Esophagus squamous epithelium (tissue), 5 donors: ENCODE measurements at places on chromosomes 6 and 20.

- no peak for DNase-seq
Measured at GRCh38 chr6:63245909-63246308, 34.6 kb downstream of the FKBP1C start.

DNA sequence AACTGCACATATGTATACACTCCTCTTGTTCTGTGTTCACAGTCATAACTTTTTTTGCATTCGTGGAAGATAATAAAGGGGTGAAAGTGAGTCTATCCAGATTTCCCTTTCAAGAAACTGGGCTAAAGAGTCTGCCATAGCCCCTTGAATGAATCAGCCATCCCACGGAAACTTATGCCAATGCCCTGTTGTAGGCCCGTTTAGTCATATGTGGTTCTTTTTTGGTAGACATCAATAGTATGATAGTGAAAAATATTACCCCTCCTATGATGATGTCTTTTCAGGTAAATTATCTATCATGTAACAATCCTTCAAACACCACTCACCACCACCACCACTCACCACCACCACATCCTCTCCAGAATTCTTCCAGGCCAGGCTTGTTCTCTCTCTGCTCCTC lies 99.9 kb upstream of the MYLIP start:
- no peak for DNase-seq

DNA sequence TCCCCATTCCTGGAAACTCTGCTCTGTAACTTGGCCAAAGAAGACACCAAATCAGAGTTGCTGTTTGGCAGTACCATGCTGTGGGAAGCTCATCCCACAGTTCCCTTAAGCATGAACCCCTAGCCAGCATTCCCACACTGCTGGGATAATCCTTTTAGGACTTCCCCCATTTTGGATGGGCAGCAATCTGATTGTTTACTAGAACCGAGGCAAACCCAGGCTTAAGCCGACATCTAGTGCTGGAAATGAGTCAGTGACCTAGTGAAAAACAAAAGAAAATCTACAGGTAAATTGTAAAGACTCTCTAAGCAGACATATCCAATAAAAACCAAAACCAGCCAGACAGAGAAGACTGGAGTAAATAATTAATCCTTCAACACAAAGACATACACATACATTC lies 5.2 kb downstream of the DNAH8 start:
- no peak for DNase-seq

- DNase-seq = no peak
Measured at GRCh38 chr6:96777113-96777512, 60.2 kb downstream of the GPR63 start.

DNA sequence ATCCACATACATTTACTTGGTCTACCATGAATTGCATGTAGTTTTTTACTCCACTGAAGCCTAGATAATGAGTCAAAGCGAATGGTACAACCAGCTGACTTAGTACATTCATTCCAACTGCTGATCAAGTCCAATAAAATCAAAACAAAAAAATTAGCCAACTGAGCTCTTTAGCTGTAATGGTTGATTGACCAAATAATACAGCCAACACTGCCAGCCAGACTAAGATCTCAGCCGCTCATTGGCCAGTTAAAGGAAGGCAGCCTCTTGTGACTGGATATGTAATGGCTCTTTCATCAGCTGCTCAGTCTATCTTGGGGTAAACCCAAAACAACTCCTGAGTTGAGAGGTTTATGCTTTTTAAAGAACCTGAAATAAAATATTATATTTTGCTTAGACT lies 204.3 kb upstream of the RSPO3 start:
- no peak for DNase-seq

GRCh38 chr20:47273591-47274235 lies 82.8 kb downstream of the ZMYND8 start:
- no peak for DNase-seq

- no peak for DNase-seq
Measured at GRCh38 chr6:7222197-7222596, 90.8 kb downstream of the SSR1 start.

DNA sequence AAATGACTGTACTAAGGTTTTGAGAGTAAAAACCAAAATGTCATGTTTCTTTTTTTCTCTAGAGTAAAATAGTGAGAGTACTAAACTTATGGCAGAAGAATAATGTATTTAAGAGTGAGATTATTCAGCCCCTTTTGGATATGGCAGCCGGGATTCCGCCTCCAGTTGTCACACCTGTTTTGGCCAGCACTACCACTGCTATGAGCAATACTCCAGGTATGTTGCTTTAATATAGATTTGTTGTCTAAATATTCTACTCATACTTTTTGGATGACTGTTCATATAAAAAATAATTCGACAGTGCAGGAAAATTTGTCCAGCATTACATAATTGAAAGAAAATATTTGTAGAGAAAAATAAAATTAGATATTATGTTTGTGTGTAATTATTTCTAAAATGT lies 59.5 kb downstream of the SCAF8 start:
- no peak for DNase-seq

GRCh38 chr20:10668677-10669368 lies 5.0 kb downstream of the JAG1 start:
- no peak for DNase-seq

GRCh38 chr20:52168116-52168515 lies 23.5 kb downstream of the ZFP64 start:
- DNase-seq = no peak

DNA sequence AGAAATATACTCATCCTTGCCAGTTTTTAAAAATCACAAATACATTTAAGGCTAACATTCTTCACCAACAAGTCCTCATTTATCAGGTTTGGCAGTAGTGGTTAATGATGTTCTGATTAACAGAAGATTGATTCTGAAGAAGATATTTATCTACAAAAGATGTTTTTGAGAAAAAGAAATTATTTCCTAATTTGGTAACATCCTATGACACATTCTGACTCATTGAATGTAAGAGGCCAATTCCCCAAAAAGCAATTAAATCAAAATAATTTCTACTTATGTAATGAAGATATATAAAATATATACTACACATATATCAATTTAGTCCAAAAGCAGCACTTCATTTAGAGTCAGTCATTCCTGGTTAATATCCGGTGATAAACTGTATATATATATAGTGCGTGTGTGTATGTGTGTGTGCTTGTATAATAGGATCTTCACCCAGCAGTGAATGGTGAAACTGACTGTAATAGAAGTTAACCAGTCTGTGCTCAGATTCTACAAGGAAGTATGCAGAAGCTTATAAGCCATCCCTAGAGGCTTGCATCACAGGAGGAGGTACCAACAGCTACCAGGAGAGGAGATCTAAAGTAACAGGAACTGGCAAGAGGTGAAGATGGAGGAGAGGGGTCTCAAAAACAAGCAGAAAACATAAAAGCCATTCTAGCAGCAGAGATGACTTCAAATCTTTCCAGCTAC lies 82.9 kb upstream of the MARCKS start:
- no peak for DNase-seq

GRCh38 chr6:124355146-124355545 lies 551.5 kb downstream of the NKAIN2 start:
- DNase-seq = no peak

DNA sequence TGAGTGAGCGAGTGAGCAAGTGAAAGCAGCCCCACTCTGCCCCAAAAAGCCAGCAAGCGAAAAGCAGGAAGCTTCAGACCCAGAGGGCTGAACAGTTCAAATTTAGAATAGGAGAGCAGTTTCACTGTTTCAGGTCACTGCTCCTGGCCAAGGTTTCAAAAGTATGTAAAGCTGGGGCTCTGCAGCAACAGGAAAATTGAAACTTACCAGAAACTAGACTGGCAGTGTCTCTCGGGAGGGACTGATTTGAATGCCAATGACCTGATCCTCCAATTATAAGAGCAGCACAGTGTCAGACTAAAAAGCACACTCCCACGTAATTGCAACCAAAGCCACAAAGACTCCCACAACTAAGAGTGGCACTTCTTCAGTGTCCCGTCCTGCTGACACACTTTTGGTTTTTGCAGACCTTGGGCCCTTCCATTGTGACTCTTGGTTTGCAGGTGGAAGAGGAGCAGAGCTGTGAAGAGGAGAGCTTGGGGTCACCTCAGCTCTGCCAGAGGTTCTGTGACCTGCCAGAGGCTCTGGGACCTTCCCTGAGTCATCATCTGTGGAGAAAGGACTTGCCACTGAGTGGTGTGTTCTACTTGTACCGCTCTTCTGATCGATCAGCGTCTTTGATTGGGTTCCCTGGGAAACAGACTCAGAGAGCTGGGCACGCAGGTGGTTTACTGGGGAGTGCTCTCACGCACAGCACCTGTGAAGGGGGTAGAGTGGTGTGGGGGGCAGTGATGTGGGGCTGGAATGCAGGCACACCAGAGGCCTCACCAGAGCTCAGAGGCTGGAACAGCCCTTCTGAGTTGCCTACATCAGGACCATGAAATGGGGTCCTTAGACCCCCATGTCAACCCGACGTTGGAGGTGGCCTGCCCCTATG lies 52.7 kb upstream of the PTGIS start:
- no peak for DNase-seq

DNA sequence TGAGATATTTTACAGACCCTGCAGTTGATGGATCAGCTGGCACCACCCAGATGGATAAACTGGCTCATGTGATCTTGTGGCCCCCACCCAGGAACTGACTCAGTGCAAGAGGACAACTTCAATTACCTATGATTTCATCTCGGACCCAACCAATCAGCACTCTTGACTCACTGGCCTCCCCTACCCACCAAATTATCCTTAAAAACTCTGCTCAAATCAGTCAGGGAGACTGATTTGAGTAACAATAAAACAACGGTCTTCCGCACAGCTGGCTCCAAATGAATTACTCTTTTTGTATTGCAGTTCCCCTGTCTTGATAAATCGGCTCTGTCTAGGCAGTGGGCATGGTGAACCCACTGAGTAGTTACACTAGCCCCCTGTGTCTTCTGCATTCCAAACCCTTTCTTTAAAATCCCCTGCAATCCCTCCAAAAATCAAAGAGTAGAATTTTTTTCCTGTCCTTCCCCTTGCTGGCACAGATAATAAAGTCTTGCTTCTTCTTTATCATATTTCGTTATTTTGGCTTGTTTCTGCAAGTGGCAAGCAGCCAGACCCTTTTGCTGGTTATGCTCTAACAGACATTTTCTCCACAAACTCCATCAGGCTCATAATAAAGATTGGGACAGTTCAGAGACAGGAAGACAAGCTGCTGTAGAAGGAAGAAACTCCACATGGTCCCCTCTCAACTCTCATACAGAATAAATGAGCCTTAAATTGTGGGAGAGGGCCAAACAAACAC lies 48.3 kb downstream of the OR2B6 start:
- DNase-seq = no peak

DNA sequence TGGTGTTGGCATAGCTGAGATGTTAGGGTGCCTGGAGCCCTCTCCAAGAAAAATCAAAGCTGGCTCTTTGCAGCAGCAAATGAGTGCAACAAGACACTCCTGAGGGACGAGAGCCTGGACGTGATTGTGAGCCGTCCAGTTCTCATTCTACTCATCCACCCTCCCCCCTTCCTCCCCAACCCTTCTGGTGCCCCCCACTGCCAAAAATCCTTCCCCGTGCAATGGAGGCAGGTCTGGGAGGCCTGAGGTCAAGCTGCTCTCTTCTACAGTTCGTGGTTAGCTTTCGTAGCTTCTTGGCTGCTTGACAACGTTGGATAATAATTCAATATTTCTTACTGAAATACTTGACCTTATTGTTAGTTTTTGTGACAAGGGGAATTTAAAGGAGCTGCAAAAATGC lies 185.3 kb upstream of the SUPT3H start:
- no peak for DNase-seq

- DNase-seq = no peak
Measured at GRCh38 chr20:37308086-37309050, 18.9 kb downstream of the MANBAL start.

DNA sequence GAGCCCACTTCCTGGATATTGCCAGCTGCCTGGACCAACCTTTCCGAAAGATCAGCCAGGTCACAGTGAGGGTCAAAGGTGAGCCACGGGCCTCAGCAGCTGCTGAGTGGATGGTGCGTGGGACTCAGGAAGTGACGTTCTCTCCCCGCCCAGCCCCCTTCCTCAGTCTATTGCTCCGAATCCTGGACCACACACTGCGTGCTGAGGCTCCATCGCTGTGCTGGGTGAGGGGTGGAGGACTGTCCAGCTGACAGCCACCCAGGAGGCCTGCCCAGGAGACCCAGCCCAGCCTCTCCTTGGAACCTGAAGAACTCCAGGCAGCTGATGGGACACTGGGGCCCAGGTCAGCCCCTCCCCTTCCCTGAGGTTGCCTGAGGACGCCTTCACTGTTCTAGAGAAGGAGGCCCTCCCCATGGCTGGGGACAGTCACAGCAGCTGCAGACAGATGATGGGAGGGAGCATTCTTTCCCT lies 94.4 kb upstream of the CD93 start:
- no peak for DNase-seq

- DNase-seq = no peak
Measured at GRCh38 chr6:168607272-168608112, 166.5 kb downstream of the SMOC2 start.

- DNase-seq = no peak
Measured at GRCh38 chr6:147223736-147224135, 19.5 kb downstream of the STXBP5 start.

- DNase-seq = no peak
Measured at GRCh38 chr6:7721649-7722048, 4.2 kb upstream of the BMP6 start.

GRCh38 chr6:36267731-36268477 lies 2.0 kb upstream of the PNPLA1 start:
- DNase-seq = no peak

DNA sequence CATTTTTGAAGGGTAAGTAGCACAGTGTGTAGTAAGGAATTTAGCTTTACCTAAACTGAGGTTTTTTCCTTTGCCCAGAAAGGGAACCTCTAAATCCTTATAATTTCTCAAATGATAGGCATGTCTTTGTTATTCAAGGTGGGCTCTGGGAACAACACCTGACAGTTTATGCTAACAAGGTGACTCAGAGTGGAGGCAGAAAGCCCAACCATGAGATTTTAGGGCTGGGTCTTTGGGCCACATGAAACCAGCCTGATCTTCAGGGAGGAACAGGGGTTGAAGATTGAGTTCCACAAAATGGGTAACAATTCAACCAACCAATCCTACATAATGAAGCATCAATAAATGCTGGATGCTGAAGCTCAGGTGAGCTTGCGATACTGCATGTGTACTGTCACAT lies 46.6 kb downstream of the PRSS35 start:
- DNase-seq = no peak

- DNase-seq = no peak
Measured at GRCh38 chr20:25984933-25985332, 288.3 kb upstream of the ZNF337 start.

DNA sequence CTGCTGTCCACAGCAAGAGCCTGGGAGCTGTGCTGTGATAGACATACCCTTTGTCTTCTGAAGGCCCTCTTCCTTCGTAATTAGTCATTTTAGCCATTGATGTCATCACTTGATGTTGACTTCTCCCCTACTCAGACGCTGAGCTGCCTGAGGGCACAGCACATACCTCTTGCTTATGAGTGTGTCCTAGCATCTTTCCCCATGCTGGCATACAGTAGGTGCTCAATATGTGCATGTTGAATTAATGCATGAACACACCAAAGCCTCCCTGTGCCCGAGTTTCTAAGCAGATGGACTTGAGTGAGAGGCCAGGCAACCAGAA lies 35.8 kb upstream of the FAM83D start:
- no peak for DNase-seq

- no peak for DNase-seq
Measured at GRCh38 chr6:115001731-115002350, 659.0 kb upstream of the HS3ST5 start.
